Common myeloid progenitor, CD34-positive (primary cell): ENCODE measurements at places on chromosomes 2 and 18.

DNA sequence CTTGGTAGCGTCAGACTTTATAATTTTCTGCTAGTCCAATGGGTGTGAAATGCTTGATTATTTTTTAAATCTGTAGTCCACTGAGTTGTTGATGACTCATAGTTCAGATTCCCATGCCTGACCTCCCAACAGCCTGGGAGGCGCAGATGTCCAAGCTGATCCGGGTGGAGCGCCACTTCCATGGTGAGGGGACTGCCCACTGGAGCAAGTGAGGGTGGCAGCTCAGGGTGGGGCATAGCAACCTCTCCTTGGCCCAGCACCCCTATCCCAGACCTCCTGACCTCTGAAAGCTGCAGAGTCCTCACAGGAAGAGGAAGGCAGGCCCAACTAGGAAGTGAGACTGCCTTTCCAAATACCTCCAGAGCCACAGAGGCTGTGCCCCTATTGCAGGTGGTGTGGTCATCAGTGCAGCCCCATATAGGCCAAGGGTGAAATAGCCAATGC is 4.4 kb downstream of the MAL start:
- H3K27ac ChIP-seq = no peak overlapping the region
- H3K4me3 ChIP-seq = no peak overlapping the region
- no peaks in the 10 kb centered on the region for H3K36me3 ChIP-seq
- peaks cover 17% of the 10 kb centered on the region for H3K4me1 ChIP-seq

DNA sequence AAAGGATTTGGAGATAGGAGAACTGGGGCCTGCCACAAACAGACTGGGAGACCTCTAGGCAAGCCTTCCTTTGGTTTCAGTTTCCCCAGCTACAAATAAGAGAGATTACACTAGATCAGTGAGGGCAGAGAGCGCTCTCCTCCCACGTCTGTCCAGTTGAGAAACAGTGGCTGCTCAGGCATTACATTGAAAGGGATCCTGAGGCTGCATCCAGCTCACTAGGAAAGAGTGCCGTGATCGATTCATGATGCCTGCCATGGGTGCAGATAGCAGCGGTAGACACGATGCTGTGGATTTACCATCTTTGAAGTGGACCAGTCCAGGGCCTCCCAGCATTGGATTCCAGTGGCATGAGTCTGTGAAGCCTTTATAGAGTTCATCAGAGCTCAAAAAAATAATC is 62.6 kb downstream of the EN1 start:
- DNase-seq = no peak
- peaks cover 29% of the 10 kb centered on the region for H3K27me3 ChIP-seq
- no peak overlapping the region for H3K27ac ChIP-seq

GRCh38 chr18:57209713-57210106 is 62.8 kb downstream of the BOD1L2 start:
- H3K27ac ChIP-seq = no peak overlapping the region
- peaks cover 3% of the 10 kb centered on the region for H3K4me1 ChIP-seq
- peaks cover 10% of the 10 kb centered on the region for H3K27me3 ChIP-seq
- DNase-seq = no peak
- H3K36me3 ChIP-seq = no peaks in the 10 kb centered on the region

DNA sequence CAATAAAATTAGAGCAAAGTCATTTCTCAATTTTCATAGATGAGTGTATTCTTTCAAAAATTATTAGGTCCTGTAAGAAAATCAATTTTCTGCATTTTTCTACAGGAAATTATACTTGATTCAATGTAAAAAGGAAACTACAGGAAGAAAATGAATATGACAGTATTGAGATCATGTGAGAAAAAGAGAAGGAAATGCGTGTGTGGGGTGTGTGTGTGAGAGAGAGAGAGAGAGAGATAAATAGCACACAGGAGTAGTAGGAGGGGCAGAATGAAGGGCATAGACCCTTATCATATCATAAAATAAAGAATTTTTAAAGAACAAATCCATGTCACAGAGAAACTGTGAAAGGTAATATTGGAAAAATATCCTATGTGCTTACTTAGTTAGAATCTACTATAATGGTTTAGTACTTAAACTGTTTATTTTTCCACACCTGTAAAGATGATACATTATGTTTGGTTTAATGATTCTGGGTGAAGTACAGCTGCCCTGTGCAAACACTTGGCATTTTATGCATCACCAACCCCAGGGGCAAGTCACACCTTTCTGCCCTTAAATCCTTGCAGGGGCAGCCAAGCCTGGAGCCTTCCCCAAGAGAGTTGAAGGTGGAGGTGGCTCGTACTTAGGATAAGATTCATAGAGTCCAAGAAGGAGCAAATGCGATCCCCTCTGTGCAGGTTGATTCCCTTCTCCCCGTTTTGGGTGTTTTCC is 276.4 kb downstream of the TGIF1 start:
- H3K36me3 ChIP-seq = no peaks in the 10 kb centered on the region
- H3K27ac ChIP-seq = no peak overlapping the region
- H3K4me1 ChIP-seq = peaks cover 41% of the 10 kb centered on the region
- no peaks in the 10 kb centered on the region for H3K27me3 ChIP-seq
- peak overlapping the region; percentile 15 for H3K4me3 ChIP-seq

GRCh38 chr2:11248-11941 is 34.9 kb downstream of the FAM110C start:
- H3K4me3 ChIP-seq = peak overlapping the region; percentile 19
- H3K36me3 ChIP-seq = no peaks in the 10 kb centered on the region
- peaks cover 2% of the 10 kb centered on the region for H3K27me3 ChIP-seq

DNA sequence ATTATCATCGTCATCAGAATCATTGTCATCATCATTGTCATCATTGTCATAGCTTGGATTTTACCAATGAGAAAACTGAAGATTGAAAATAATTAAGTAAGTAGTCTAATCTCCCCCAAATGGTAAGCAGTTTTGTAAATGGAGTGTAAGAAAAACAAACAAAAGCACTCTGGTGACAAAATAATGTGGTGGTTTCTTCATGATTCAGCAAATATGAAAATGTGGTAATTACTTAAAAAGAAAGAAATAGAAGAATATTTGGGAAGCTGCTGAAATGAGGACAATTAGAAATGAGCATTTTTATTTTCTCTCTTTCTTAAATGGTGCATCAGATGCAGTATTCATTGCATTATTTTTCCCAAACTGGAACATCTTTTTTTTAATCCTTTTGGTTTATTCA is 514.4 kb downstream of the DCDC2C start:
- no peaks in the 10 kb centered on the region for H3K36me3 ChIP-seq
- no peak for DNase-seq
- H3K27me3 ChIP-seq = no peaks in the 10 kb centered on the region
- no peaks in the 10 kb centered on the region for H3K4me1 ChIP-seq

- H3K27ac ChIP-seq = no peak overlapping the region
- DNase-seq = peak; percentile 35
- H3K4me3 ChIP-seq = no peak overlapping the region
- H3K4me1 ChIP-seq = peaks cover 16% of the 10 kb centered on the region
- H3K36me3 ChIP-seq = no peaks in the 10 kb centered on the region
Observed at GRCh38 chr2:46258937-46259776, 38.0 kb upstream of the EPAS1 start.

- H3K4me1 ChIP-seq = no peaks in the 10 kb centered on the region
- H3K36me3 ChIP-seq = peaks cover 23% of the 10 kb centered on the region
- H3K4me3 ChIP-seq = no peak overlapping the region
- no peak for DNase-seq
- no peaks in the 10 kb centered on the region for H3K27me3 ChIP-seq
Observed at GRCh38 chr2:239167766-239168444, 232.9 kb downstream of the HDAC4 start.

DNA sequence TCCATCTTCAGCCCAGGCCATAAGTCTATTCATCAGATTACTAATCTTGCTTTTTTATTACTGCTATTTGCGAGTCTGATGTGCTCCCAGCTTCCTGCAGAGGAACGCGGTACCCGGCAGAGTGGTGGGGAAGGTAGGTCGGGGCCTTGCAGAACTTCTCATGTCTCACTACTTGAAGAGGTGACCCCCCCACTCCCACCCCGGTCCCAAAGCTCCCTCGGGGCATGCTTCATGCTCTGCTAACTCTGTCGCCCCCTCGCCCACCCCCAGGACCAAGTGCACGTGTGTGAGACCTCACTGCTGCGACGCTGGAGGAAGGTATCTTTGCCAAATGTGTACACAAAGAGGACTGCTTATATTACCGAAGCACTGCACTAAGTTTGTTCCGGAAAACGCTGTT is 129.4 kb upstream of the RAB12 start:
- no peaks in the 10 kb centered on the region for H3K36me3 ChIP-seq
- H3K27me3 ChIP-seq = no peaks in the 10 kb centered on the region
- H3K4me1 ChIP-seq = no peaks in the 10 kb centered on the region

DNA sequence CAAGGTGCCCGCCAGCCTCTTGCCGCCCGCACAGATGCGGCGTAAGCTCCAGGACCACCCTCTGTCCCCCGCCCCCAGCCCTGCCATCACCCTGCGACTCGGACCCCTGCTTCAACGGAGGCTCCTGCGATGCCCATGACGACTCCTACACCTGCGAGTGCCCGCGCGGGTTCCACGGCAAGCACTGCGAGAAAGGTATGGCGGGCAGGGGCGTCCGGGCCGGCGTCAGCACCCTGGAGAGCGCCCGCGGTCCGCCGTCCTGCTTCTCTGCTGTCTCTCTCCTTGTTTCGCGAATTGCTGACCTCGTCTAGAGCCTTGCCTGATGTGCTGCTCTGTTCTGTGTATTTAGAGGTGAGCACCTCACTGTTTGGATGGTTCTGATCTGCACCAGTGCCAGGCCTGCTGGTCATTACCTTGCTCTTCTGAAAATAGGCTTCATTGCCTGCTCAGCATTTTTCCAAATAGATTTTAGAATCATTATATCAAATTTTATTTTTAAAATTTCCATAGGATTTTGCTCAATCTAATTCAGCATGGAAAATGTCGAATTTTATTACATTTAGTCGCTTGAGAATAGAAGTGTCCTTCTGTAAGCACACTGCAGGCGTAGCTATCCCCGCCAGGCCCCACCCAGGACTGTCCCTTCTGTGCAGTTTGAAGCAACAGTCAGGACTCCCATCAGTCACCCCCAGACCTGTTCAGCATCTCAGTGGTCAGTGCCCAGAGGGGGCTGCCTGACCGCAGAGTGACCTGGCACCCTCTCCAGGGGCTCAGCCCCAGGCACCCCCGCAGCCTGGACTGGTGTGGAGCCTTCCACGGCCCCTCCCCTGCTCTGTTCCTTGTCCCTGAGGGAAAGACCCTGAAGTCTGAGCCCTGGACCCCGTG is 51.6 kb downstream of the SNED1 start:
- H3K36me3 ChIP-seq = peaks cover 8% of the 10 kb centered on the region
- no peak overlapping the region for H3K4me3 ChIP-seq
- no peaks in the 10 kb centered on the region for H3K27me3 ChIP-seq
- no peaks in the 10 kb centered on the region for H3K4me1 ChIP-seq

- H3K4me1 ChIP-seq = no peaks in the 10 kb centered on the region
- DNase-seq = no peak
- H3K27ac ChIP-seq = no peak overlapping the region
- H3K4me3 ChIP-seq = no peak overlapping the region
Observed at GRCh38 chr2:74086021-74086420, 61.7 kb downstream of the BOLA3 start.

GRCh38 chr2:73952499-73953446 is 26.1 kb downstream of the DGUOK start:
- H3K27me3 ChIP-seq = no peaks in the 10 kb centered on the region
- no peak overlapping the region for H3K27ac ChIP-seq
- H3K4me1 ChIP-seq = peaks cover 6% of the 10 kb centered on the region
